ENCODE measurements at places on chromosomes 5 and 9. TPM values are rescaled to one million over a fixed set of nuclear protein-coding genes. Genes with fewer than 3 reads are reported as not detected.
A peak's percentile ranks its signal among the peaks of the same experiment; 100 is the strongest.

The GADD45G gene
- 2.6 TPM for total RNA-seq

The ACO1 gene
- 16.7 TPM for total RNA-seq

DNA sequence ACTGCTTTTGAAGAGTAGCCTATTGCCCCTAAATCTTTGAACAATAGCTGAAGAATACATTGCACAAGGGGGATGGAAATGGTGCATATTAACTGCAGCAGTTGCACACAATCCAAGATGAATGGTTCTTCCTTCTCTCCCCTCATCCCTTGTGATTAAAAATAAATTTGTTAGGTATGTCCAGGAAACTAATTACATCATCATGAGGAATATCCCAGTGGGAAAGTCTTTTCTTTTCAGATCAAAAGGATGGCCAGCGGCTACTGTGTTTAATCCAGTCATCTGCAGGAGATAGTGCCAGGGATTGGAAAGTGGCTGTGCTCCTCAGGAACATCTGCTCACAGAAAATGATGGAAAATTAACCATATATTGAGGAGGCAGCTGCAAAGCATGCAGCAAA lies 508.4 kb upstream of the SEMA6A start:
- no peak overlapping the region for H3K27ac ChIP-seq
- DNase-seq, result no peak
- no peaks in the 10 kb centered on the region for H3K27me3 ChIP-seq
- H3K36me3 ChIP-seq, result no peaks in the 10 kb centered on the region
- H3K4me1 ChIP-seq, result no peaks in the 10 kb centered on the region

DNA sequence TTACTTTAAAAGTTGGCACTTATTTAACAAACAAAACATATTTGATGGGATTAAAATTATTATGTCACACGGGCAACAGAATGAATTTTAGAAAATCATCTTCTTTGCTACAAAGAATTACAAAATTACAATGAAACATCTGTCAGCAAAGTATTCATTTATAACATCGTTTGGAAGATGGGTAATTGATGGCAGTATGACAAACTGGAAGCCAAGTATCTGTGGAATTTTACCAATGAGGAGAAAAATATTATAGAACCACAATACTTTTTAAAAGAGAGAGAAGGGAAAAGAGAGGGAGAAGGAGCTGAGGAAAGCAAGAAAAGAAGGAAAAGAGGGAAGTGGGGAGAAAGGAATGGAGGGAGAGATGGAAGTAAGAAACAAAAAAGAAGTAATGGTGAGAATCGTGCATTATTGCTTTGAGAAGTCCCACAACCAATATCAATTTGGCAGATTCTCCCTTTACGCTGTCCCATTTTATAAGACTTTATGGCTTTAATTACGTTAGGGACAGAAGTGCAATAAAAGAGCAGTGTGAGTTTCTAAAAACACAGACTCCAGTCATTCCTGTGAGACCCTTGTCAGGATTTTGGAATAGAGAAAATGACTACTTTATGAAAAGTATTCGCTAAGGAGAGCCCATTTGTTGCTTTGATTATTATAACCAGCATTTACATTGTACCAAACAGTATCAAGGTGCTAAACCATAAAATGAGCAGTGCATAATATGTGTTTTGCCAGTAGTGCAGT lies 76.7 kb downstream of the LURAP1L start:
- DNase-seq, result no peak
- H3K4me3 ChIP-seq, result no peak overlapping the region
- H3K4me1 ChIP-seq, result no peaks in the 10 kb centered on the region

DNA sequence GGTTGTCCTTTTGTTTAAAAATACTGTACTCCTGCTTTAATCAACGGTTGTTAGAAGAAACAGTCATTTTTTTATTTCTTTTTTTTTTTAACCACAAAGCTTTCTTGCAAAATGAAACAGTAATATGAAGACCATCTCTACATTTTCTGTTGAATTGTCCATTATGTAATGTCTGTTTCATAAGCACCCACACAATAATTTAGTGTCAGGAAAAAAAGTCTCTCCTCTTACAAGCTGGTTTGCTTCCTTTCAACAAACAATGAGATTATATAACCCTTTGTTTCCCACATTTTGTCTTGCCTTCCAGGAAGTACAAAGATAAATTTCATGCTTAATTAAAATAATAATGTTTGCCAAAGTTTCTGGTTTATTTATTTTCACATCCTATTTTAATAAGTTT lies 16.7 kb downstream of the CTNNAL1 start:
- H3K4me3 ChIP-seq, result no peak overlapping the region
- no peaks in the 10 kb centered on the region for H3K4me1 ChIP-seq
- H3K36me3 ChIP-seq, result no peaks in the 10 kb centered on the region
- no peaks in the 10 kb centered on the region for H3K27me3 ChIP-seq
- peak overlapping the region; percentile 48 for H3K27ac ChIP-seq
- no peak for DNase-seq

GRCh38 chr5:140293091-140293848 lies 9.6 kb downstream of the PFDN1 start:
- H3K36me3 ChIP-seq, result peaks cover 7% of the 10 kb centered on the region
- H3K4me1 ChIP-seq, result peaks cover 28% of the 10 kb centered on the region

GRCh38 chr9:16651446-16651964 lies 219.0 kb downstream of the BNC2 start:
- no peak overlapping the region for H3K4me3 ChIP-seq
- no peaks in the 10 kb centered on the region for H3K4me1 ChIP-seq

GRCh38 chr9:31847963-31848362 lies 536.5 kb upstream of the ACO1 start:
- H3K4me3 ChIP-seq, result no peak overlapping the region
- no peak overlapping the region for H3K27ac ChIP-seq
- DNase-seq, result no peak
- H3K27me3 ChIP-seq, result no peaks in the 10 kb centered on the region
- no peaks in the 10 kb centered on the region for H3K4me1 ChIP-seq
